ENCODE measurements at places on chromosomes 1 and 21.
A peak's percentile ranks its signal among the peaks of the same experiment; 100 is the strongest.

DNA sequence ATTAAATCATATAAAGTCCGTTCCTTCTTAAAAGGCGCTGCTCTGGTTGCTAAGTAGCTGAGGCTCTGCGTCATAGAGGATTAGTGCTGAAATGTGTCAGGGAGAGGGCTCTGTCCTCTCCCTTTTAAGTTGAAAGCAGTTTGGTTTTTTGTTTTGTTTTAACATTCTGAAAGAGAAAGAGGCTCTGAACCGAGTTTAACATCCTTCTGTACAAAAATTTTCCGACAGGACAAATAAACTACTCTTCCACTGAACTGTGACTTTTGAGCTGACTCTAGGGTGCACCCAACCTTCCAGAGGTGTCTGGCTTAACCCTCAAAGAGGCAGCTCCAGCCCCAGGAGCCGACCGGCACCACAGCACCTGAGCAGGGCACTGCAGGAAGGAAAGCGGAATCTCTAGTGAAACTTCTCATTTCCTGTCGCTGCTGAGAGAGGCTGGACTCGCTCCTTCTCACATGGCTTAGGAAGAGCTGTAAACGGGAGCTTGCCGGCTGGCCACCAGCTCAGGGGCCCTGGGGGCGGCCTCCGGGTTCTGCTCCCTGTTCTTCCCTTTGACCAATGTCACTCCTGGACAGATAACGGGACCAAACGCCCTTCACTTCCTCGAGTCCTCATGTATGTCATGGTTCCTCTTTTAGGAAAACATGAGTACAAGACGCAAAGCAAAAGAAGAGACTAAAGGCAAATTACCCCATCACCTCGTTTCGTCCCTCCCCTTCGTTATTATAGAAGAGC is 1.2 kb downstream of the VAV3 start:
- peak; percentile 22 for DNase-seq

DNA sequence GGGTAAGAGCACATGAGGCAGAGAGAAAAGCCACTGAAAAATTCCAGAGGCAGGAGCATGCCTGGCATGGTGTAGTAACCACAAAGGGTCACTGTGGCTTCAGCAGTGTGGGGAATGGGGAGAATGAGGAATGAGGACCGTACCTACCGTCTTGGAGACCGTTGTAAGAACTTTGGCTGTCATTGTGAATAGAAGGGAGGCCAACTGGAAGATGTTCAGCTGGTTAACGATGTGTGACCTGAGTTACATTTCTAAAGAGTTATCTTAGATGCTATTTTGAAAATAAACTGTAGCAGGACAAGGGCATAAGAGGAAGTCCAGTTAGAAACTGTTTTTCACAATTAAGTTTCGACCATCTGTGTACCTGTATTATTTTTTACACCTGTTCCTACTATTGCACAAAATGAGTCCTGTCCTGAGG is 365.5 kb upstream of the SGIP1 start:
- no peak for DNase-seq

DNA sequence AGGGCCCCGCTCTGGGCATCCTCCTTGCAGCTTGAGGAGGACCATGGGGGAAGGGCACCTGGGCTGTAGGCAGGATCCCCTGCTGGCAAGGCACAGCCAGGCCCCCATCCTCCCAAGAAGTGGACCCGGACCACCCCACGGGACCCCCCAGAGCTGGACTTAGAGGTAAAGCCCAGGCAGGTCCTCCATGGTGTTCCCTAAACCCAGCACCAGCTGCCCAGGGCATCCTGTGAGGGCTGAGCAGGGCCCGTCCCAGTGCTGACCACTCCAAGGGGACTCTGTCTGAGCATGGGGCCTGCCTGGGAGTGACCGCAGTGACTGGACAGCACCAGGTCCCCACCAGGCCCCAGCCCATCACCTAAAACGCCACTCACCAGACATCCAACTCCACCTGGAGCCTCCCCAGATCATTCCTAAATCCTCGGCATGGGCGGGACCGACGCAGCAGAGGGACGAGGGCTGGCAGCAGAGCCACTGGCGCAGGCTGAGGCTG is 21.3 kb downstream of the COL6A2 start:
- DNase-seq: no peak

- DNase-seq: no peak
Observed at GRCh38 chr1:52204696-52205095, 62.8 kb downstream of the ZFYVE9 start.

DNA sequence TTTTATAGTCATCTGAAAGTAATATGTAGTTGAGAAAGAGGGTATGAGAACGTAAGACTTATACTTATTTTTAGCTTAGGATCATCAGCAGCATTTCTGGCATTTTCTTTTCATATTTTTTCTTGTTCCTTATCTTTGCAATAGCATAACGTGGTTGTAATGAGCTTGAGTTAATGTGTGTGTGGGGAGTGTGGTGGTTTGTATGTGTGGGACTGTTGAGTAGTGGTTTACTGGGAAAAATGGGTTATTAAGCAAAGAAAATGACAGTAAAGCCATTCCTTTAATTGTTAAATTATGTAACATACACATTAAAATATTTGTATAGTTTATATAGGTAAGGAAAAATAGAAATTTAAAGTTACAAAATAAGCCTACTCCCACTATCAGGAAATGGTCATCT is 15.2 kb downstream of the PIP5K1A start:
- no peak for DNase-seq

DNA sequence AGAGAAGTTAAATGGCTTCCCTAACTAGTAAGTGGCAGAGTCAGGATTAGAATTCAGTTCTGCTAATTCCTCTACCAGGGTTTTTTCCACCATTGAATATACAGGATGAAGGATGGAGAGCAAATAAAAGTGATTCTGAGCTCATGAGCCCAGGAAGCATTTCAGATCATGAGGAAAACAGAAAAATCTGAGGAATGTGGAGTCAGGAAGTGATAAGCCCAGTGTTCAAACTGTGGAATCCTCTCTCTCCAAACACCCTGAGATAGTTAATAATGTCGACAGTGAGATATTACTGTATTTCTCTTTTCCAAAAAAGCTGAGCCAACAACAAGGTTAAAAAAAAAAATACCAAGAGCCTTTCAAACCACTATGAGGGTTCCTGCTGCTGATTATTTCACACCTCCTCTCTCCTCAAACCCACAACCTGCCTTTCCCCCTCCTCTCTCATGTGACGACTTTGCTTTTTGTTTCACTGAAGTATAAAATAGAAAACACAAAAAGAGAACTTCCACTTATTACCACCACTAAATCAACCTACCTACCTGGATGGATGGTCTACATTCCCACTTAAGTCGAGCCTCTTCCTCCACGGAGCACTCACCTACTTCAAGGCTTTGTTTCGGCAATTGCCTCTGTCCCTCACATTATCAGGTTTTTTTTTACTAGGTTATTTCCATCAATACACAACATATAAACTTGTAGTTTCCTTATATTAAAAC is 8.9 kb downstream of the SLAMF1 start:
- no peak for DNase-seq

- DNase-seq: no peak
Observed at GRCh38 chr21:21137986-21138385, 139.8 kb downstream of the NCAM2 start.

DNA sequence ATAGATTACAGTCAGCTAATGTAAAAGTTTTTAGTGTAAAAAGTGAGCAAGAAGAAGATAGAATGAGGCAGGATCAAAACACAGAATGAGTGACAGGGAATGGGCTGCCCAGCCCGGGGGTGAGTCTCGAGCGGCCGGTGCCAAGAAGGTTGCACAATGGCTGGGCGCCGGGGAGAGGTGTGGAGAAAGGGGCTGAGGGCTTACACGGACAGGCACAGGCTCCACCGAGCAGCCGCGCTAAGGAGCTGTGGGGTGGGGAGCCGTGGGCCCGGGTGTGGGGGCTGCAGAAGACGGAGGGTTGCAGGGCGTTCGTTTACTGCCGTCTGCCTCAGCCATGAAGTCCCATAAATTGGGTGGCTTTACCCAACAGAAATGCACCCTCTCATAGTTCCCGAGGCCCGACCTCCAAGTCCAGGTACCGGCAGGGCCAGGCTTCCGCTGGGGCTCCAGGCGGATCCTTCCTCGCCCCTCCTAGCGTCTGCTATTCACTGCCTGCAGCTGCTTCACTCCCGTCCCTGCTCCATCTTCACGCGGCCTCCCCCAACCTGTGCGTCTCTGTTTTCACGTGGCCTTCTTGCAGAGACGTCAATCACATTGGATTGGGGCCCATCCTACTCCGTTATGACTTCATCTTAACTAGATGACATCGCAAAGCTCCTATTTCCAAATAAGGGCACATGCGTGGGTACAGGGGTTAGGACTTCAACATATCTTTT is 277.2 kb downstream of the CAMTA1 start:
- DNase-seq: no peak

DNA sequence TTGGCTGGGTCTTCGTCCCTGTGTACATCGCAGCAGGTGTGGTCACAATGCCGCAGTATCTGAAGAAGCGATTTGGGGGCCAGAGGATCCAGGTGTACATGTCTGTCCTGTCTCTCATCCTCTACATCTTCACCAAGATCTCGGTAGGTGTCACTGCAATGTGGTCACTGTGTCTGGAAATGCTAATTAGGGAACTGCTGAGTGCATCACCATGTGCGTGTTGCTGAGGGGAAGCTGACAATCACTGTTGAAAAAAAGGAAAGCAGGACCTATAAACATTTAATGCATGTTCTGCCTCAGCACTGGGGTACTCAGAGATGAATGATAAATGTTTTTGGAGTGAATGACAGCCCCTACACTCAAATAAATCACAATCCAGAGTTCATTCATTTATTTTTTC is 6.8 kb downstream of the SLC5A9 start:
- no peak for DNase-seq

DNA sequence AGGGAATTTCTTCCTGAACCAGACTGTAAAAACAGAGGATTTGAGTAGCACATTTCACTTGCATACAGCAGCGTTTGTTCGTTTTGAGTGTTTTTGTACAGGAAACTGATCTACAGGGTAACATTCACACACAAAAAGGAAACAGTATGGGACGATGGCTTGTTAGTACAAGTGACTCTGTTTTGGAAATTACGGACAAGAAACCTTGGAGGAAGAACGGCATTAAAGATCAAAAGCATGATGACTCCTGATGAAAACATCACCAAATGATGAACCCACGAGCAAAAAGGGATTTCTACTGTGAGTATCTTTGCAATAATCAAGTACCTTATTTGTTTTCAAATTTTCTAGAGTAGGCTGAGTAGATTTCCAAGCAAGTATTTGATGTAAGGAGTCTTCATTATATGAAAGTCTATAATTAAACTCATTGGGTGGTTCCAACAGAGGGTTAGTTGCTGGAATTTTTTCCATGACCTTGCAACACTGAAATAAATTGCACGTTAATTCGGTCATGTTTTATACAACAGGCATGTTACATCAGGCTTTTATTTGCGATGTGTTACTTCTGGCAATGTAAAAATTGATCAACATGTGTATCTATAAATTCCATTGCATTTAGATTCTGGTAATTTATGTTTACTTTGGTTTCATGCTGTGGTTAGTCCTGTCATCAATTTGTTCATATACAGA is 76.7 kb upstream of the KCNK2 start:
- no peak for DNase-seq

DNA sequence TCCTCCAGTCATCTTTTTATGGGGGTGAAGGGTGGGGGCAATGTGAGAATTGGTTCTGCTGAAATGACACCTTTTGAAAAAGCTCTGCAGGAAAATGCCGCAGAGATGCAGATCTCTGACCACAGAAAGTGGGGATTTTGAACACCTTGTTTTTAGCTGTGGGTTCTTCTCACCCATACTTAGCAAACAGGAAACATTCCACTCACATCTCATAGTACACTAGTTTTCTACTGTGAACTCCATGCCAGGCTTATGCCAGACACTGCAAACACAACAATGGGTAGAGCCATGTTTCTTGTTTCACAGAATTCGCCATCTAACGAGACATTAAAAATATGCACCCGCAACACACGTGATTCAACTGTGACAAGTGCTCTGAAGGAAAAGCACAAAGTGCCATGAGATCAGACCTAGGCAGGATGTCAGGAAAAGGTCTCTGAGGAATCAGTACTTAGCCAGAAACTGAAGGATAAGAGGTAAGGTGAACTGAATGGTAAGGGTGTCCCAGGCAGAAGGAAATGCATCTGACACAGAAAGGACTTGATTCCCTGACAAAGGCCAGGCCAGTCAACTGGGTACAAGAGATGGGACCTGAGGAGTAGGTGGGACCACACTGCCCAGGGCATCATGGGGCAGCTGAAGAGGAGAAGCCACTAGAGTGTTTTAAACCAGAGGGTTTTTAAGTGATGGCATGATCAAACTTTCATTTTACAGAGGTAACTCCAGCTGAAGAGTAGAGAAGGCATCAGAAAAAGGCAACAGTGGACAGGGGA is 83.8 kb upstream of the JAK1 start:
- no peak for DNase-seq

- no peak for DNase-seq
Observed at GRCh38 chr1:53324321-53324720, 3.5 kb downstream of the LRP8 start.

GRCh38 chr1:45512641-45513054 is 9.0 kb downstream of the PRDX1 start:
- DNase-seq: peak; percentile 64

DNA sequence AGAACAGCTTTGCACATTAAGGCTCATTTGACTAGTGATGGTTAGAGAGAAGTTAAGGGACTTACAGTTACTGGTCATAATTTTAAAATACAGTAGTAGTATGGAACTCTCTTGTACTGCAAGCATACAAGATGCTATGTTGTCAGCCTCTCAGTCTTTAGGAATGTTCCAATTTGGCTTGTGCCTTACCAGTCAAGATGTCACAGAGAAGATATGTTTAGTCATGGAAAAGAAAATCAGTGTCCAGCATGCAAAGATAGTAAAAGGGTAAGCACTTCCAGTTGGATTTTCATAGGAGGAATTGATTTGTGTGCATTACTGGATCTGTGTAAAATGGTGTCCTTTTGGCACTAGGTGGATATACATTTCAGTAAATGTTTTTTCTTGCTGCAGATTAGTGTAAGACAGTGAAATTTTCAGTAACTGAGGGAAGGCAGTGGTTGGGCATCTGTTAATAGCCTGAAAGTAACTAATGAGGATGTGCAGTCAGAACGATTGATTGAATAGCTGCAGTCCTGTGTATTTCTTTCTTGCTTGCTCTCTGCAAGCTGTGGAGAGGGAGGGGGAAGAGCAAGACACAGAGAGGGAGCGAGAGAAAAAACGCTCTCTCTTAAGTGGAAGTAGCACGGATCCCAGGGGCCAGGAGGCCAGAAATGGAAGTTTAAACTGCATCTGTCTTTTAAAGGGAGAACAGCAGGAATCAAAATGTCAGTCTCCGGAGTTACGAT is 108.2 kb downstream of the CLEC20A start:
- DNase-seq: no peak

GRCh38 chr1:232019026-232019340 is 392.4 kb downstream of the DISC1 start:
- DNase-seq: no peak

GRCh38 chr1:63592536-63593302 is 492 bp upstream of the PGM1 start:
- DNase-seq: no peak

GRCh38 chr1:193322211-193322610 is 135.8 kb upstream of the B3GALT2 start:
- DNase-seq: no peak

DNA sequence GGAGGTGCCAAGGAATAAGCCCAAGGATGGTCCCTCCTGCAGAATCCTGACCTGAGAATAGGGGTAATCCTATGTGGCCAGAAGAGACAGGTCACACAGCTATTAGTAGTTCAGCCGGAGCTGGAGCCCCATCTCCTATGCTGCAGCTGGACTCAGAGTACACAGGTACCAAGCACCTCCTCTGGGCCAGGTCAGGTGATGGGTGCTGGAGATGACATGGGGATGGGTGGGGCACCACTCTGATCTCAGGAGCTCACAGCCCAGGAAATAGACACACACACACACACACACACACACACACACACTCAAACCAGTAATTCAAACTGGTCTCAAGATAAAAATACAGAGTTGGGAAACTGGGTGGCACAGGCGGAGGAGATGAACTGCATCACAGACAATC is 54.2 kb upstream of the SSBP3 start:
- no peak for DNase-seq

Data from iPS-NIHi11 (cell line).